ENCODE measurements at places on chromosomes 16 and 17.

GRCh38 chr17:33178681-33179080 lies 114.4 kb downstream of the ASIC2 start:
- DNase-seq, result no peak

DNA sequence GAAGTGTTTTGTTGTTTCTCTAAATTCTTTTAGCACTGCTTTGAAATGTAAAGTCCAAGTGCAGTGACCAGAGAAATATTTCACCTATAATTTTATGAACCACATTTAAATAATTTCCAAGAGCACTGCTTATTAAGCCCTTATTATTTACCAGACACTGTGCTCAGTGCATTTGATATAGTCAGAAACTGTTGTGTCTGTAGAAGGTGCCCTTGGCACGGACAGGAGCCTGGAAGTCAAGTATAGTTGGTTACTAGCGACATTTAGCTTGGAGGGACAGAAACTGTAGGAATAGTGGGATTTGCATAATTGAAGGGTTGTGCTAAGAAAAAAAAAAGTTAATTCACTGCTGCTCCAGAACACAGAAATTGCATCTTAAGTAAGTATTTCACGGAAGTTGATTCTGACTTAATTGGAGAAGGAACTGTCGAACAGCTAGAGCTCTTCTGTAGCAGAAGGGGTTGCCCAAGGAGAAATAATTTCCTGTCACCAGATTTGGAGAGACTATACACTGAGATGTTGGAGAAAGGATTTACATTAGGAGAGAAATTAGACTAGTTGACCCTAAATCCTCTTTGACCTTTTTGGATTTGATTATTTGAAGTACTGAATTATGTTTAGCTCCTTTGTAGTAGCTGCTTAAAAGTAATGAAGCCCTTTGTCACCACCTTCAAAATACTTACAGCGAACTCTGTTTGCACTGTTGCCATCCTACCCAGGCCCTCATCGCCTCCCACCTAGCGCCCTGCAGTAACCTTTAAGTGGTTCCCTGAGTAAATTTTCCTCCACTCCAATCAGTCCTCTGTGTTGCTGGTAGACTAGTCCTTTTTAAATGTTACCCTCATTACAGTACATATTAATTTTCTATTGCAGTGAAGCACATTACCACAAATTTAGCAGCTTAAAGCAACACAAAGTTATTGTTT lies 25.6 kb downstream of the COX10 start:
- DNase-seq, result no peak

DNA sequence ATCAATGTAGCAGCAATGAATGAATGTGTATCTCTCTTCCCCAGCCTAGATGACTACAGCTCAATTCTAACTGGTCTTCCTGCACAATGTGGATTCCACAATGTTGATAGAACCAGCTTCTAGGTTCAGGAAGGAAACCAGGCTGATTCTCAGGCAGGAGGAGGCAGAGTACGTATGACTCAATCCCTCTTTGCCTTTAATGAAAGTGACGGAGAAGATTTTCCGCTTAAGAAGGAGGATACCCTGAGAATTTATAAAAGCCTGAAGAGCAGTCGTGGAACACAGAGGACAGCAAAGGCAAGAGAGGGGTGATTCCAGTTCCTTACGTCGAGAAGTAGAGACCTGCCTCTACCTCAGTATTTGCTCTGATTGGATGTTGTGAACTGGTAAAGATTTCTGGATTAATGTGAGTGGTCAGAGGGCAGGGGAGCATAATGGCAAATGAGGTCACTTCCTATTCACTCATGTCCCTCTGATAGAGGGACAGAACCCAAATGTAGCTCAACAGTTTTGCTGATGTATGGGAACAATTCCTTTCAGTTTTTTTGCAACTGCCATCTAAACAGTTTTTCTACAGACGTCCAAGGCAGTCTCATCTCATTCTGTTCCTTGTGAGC lies 15.0 kb upstream of the SLC16A11 start:
- no peak for DNase-seq

DNA sequence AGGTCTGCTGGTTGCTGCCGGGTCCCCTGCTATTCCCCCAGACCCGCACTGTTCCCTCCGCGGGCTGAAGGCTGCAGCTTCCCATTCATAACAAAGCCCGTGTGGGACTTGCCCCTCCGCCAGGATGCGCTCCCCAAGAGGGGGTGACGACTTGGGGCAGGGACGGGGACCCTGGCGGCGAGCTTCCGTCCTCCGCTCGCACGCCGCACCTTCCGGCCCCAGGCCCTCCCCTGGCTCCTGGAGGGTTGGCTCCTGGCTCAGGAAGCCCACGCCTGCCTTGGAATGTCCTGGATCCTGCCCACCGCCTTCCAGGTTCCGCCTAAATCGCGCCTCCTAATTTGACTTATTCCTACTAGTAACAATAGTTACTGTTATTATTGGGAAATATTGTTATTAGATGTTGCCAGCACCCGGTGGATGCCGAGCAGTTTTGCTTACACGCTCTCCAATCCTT lies 1.1 kb upstream of the TFAP4 start:
- peak; percentile 47 for DNase-seq

DNA sequence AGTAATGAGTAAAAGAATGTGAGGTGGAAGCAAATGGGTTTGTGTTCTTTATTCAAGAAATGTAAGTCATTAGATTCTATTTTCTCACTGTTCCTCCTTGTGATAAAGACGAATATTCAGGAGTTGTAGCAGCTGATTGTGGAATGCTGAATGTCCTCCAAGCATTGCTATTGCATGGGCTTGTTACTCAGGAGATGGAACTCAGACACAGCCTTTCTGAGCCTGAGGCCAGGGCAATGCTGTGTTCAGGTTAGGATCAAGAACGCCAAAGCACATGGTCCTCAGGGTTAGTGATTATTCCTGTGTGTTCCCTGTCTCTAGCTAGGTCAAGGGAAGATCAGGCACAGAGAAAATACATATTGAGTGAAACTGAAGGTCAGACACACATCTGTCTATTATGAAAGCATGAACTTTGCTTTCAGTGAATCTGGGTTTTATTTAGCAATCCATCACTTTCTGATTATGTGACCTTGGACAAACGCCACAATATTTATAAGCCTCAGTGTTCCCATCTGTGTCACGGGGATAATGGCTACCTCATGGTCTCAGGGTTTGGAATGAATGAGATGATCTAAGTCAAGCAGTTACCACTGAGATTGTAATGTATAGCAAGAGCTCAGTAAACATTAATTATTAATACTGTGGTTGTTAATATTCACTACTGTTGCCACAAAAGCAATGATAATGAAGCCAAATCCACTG lies 426.8 kb upstream of the DYNLRB2 start:
- DNase-seq, result no peak

DNA sequence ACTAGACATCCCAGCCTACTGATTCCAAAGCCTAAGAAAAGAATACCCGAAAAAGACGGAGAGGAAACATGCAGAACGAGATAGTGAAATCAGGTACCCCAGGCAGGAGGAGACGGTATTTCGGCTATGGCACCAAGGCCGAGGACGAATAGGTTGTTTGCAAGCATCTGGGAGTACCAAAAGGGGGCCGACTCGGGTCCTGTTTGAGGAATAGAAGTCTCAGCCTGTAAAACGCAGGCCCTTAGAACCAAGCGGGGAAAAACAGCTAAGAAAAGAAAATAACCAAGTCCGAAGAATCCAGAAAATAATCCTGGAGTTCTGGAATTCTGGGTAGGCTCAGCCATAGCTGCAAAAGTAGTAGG lies 537 bp downstream of the SLC35B1 start:
- no peak for DNase-seq

- no peak for DNase-seq
Observed at GRCh38 chr17:3795390-3796102, 5.4 kb downstream of the ITGAE start.

- DNase-seq, result no peak
Observed at GRCh38 chr16:14132696-14133048, 61.6 kb downstream of the MRTFB start.
